ENCODE measurements at places on chromosomes 1 and 21.
A peak's percentile ranks its signal among the peaks of the same experiment; 100 is the strongest.

GRCh38 chr1:223887747-223888418, 42.1 kb upstream of the TP53BP2 start:
- no peak for DNase-seq

- no peak for DNase-seq
Observed at GRCh38 chr1:205504311-205505075, at the start of gene CDK18. Gene CDK18 (plus strand): TSS chr1:205504669. CDS start chr1:205523168, 18,499 bp downstream.

GRCh38 chr21:44376606-44377005, 23.2 kb downstream of the TRPM2 start:
- no peak for DNase-seq

- no peak for DNase-seq
Observed at GRCh38 chr1:18463984-18464664, 16.6 kb upstream of the KLHDC7A start.

- no peak for DNase-seq
Observed at GRCh38 chr1:43832255-43832654, 101.3 kb upstream of the ARTN start.

GRCh38 chr1:25562101-25562927, 18.9 kb downstream of the LDLRAP1 start:
- peak; percentile 28 for DNase-seq

- DNase-seq: no peak
Observed at GRCh38 chr21:45838634-45839033, 142.9 kb upstream of the COL6A1 start.

DNA sequence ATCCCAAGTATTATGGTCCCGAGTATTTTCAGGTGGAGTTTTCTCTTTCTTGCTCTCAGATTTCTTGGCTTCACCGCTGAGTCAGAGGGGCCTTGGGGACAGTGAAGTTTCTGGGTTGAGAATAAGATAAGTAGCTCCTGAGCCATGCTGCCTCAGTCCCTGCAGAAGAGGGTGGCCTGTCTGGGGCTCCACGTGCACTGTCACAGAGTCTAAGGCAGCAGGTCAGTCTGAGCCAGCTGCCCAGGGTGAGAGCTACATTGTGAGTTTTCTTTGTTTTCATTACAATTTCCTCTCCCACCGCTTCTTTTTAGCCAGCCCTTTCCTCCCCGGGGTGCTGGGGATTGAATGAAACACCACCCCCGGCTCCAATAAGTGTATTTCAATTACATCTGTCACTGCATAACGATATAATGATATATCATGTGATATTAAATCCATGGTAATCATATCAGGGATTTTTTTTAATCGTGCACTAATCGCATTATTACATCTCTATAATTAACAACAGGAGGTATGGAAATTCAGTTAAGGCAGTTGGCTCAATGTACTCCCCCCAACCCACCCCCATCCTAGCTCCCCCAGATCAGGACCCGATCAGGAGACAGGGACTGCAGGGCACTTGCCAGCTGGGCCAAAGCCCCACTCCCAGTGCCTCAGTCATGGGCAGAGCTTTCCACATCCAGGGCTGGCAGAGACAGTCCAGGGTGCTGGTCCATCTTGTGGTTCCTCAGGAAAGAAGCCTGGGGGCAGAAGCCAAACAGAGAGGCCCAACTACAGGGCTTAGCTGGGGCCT, 43.7 kb downstream of the DMAP1 start:
- no peak for DNase-seq

GRCh38 chr1:7727809-7728471, 43.2 kb upstream of the VAMP3 start:
- DNase-seq: no peak

- DNase-seq: no peak
Observed at GRCh38 chr1:158310623-158311022, 20.7 kb downstream of the CD1B start.

GRCh38 chr1:243793298-243793697, 56.7 kb downstream of the AKT3 start:
- DNase-seq: no peak
